ENCODE measurements at places on chromosomes 16 and 17.
A peak's percentile ranks its signal among the peaks of the same experiment; 100 is the strongest.

GRCh38 chr16:75233611-75233938, 14.8 kb downstream of the CTRB1 start:
- DNase-seq, result no peak

- no peak for DNase-seq
Observed at GRCh38 chr17:57010487-57010886, 32.6 kb downstream of the SCPEP1 start.

DNA sequence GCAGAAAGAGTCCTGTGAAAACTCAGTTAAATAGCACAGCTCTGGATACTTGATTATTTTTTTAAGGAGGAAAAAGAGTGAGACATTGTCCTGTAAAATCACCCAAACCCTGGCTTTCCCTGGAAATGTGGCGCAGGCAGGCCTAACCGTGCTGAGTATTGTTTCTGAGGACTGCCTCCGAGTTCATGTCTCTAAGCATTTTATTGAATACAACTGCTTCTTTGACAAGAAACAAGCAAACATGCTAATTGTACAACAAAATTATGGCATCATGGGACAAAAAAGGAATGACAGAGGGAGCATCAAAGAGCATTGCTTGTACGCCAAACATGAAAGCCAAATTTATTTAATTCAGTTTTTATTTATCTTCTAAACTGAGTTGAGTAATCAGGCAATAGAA, 64.5 kb upstream of the HSBP1 start:
- no peak for DNase-seq

- DNase-seq, result no peak
Observed at GRCh38 chr16:27029525-27029924, 37.2 kb upstream of the C16orf82 start.

GRCh38 chr17:64264891-64265290, 1.8 kb upstream of the TEX2 start:
- no peak for DNase-seq

DNA sequence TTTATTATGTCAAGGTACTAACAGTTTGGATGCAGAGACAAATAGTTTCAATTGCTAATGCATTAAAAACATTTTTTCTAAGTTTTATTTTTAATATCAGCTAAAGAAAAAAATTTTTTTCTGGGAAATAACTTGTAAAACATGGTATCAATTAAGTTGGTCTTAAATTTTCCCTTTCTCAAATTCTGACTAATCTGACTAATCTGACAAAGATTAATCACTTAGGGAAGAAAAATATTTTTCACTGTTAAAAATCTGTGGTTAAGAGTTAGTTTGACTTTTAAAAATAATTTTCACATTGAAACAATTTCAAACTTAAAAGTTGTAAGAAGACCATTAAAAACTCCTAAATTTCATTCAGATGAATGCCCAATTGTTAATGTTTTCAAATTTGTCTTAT, 74.6 kb downstream of the MYO1D start:
- DNase-seq, result no peak

GRCh38 chr17:35406568-35406967, 25.7 kb downstream of the SLFN12 start:
- DNase-seq, result no peak

DNA sequence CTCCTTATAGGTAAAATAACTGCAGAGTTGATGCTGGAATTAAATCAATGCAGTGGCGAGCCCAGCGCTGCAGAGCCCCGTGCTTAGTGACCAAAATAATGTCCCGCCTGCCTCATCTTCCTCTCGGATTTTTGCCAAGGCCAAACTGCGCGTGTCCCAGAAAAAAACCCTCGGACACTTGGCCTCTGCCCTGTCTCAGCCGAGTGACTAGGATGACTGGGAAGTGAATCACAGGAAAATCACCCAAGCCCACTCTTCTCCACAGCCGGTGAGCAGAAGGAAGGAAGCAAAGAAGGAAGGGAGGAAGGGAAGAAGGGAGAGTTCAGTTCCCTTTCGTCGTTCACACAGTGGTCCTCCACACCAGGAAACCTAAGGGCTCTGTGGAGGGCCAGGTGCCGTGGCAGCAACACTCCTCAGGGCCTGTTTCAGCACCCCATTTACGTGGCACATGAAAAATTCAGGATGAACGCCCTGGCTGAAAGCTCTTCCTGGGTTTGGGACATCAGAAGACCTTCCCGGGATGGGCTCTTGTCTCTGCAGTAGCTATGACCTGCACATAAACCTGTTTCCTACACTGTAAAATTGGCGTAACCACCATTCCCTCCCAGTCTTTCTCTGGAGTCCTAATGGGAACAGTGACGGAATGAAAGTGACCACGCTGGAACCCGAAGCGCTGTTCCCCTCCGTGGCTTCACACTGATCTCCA, 25.4 kb upstream of the HOXB13 start:
- DNase-seq, result no peak

- no peak for DNase-seq
Observed at GRCh38 chr16:67030221-67030962, 1.4 kb downstream of the CBFB start.

GRCh38 chr17:48996722-48997102, 473 bp upstream of the IGF2BP1 start:
- DNase-seq, result no peak

GRCh38 chr17:13158494-13159240, 140.8 kb upstream of the ELAC2 start:
- no peak for DNase-seq

- no peak for DNase-seq
Observed at GRCh38 chr16:89782489-89782888, 34.0 kb downstream of the FANCA start.

- DNase-seq, result peak; percentile 66
Observed at GRCh38 chr17:7478276-7479212, 887 bp downstream of the ZBTB4 start.

- DNase-seq, result no peak
Observed at GRCh38 chr16:81779536-81780320, 637 bp downstream of the PLCG2 start.

- peak; percentile 35 for DNase-seq
Observed at GRCh38 chr16:56423584-56424403, 1.6 kb downstream of the AMFR start.

DNA sequence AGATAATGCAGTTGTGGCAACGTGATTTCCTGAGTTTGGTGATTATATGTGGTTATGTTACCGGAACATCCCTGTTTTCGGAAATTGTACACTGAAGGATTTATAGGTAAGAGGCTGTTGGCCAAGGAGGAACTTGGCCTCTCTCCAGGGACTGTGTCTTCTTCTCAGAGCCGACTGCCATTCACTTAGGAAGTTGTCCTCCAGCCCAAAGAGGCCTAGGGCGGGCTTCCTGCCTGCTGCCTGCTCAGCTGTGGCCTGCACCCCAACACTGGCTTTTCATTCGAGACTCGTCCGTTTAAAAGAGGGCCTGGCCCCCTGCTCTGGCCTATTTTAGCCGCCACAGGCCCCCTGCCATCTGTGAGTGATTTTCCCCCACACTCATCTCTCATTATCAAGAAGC, 64.3 kb downstream of the ZDHHC7 start:
- DNase-seq, result no peak

GRCh38 chr17:76840443-76840767, 27.8 kb upstream of the MGAT5B start:
- no peak for DNase-seq

GRCh38 chr17:3316836-3317235, 18.7 kb upstream of the OR3A1 start:
- no peak for DNase-seq

DNA sequence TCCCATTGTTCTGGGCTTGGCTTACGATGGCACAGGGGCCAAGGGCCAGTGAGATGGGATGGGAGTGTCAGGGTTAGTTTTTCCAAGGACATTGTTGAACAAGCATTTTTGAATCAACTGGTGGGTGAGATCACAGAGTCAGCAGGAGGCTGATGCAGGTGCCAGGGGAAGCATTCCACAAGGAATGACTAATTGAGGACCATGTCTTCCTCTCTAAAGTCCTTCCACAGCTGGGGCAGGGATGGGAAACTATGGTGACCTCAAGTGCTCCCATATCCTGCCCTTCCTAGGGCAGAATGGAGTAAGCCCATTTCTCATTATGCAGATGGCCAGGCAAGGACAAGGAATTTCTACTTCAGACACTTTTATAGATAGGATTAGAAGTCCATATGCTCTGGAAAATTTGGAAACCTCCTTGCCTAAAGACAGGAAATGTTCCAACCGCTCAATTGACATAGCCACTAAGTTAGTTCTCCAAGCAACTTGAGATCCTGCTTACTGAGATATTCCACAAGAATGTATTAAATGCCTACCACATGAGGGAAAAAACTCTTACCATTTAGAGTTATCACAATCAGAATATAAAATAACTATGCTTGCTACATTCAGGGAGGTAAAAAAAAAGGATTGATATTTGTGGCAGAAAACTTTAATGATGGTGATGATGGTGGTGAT, 21.2 kb upstream of the ENGASE start:
- DNase-seq, result no peak

DNA sequence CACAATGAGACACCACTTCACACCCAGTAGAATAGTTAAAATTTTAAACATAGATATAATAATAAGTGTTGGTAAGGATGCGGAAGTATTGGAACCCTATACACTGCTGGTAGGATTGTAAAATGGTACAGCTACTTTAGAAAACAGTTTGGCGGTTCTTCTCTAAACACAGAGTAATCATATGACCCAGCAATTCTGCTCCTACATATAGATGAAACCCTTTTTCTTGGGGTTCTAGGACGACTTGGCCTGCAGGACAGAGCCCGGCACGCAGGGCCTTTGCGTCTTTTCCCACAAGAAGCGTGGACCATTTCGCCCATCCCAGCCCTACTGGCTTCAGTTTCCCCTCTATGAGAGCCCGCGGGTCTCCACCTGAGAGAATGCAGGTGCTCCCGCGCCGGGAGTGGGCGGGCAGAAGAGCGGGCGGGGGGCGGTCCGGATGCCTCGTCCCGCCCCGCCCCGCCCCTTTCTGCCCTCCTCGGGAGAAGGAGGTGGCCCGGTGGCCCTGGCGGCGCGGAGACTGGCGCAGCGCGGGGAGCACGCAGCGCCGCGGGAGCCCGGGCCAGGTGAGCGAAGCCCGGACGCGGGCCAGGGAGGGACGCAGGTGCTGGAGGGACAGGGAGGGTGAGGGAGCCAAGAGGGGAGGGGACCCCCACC, at the start of gene SDR42E2:
SDR42E2 (plus strand) TSS at position 508 of the 657 bp plus-strand sequence. CDS start 3,077 bp downstream, outside the sequence.
- peak; percentile 55 for DNase-seq
